ENCODE measurements at places on chromosomes 4 and X.
A peak's percentile ranks its signal among the peaks of the same experiment; 100 is the strongest.

- no peak for DNase-seq
These were observed 202.6 kb downstream of the TLL1 start for GRCh38 chr4:166075599-166075998.

GRCh38 chrX:54423161-54423888 is 16.9 kb upstream of the TSR2 start:
- peak; percentile 22 for DNase-seq

- no peak for DNase-seq
These were observed 59.2 kb downstream of the SLC7A11 start for GRCh38 chr4:138182838-138183426.

DNA sequence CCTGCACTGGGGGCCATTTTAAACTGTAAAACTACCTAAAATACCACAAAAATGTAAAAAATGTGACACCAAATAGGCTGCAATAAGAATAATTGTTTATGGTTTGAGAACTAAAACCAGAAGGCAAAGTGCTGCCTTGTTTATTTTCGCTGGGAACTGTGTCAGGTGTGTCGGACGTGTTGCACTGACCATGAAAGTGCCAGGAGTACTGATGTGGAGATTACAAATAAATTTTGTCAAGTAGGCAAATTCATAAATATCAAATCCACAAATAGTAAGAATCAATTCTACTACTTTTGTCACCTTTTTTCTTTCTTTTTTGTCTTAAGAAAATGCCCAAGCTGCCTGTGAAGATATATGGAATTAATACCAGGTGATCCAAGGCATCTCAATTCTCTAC is 37.7 kb downstream of the PAPSS1 start:
- DNase-seq = no peak

- no peak for DNase-seq
These were observed 77.1 kb upstream of the EPHA5 start for GRCh38 chr4:65747386-65747785.

- DNase-seq = no peak
These were observed 1337.1 kb upstream of the PABPC4L start for GRCh38 chr4:135538698-135539097.

DNA sequence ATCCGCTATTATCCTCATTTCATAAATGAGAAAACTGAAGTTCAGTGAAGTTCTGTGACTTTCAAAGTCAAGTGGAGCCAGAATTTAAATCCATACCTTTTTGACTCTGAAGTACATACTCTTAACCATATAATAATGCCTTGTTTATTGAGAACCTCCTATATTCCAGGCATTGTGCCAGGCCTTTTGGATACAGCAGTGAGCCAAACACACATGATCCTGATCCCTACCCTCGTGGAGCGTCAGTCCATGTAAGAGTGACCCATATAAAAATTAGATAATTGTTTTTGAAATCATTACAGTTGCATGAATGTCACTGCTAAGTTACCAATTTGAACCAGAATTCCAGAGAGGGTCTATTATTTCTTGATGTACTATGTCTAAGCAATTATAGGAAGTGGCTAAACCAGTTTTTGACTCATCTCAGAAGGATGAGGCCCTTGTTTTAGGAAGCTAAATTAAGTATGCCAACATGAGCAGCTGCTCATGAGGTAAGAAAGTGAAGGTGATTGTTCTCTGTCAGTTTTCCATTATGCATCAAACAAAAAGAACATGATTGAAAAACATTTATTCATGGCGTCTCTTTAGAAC is 289.5 kb downstream of the GLUD2 start:
- DNase-seq = no peak

DNA sequence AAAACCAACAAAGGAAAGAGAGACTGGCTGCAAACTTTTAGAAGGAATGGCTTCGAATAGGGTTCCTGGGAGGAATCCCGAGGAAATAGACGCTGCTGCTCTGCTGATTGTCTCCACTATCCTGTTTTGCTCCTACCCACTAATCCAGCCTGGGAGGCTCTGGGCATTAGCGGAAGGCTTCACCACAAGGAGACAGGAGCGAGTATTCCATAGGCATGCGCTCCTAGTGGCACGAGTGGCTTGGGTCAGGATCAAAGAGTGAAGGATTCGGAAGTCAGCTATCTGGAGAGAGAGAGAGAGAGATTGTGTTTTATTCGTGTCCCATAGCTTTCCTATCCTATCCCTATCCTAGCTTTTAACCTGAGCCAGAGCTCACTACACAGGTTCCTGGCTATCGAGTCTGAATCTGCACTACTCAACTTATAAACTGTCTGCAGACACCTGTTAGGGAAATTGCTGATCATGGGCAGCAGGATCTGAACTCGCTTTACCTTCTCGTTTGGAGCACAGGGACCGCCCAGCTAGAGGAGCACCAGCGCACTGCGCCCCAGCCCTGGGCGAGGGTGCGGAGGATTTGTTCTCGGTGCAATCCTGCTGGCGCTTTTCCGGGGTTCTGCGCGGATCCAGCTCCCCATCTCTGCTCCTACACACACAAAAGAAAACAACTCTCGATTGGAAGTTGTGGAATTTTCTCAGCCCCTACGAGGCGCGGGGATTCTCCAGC is 740 bp upstream of the NPY2R start:
- DNase-seq = no peak

- no peak for DNase-seq
These were observed 105.3 kb downstream of the AASDH start for GRCh38 chr4:56282004-56282403.

- DNase-seq = no peak
These were observed 18.3 kb downstream of the ADGRG4 start for GRCh38 chrX:136318895-136319597.

- DNase-seq = no peak
These were observed 29.1 kb upstream of the UTP14A start for GRCh38 chrX:129876771-129877305.

DNA sequence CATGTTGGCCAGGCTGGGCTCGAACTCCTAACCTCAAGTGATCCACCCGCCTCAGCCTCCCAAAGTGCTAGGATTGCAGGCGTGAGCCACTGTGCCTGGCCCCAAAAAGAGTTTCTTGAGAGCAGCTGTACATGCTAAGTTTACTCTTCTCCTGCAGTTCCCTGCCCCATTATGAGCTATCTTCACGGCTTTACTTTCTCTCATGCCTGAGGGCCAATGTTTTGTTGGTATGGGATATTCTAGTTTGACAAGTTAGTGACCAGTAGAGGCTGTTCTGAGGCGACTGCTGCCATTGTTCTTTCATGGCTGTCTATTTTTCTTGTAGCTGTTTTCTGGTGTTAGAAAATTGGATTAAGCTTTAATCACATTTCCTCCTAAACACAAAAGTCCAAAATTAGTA is 78.0 kb upstream of the STX18 start:
- DNase-seq = no peak

DNA sequence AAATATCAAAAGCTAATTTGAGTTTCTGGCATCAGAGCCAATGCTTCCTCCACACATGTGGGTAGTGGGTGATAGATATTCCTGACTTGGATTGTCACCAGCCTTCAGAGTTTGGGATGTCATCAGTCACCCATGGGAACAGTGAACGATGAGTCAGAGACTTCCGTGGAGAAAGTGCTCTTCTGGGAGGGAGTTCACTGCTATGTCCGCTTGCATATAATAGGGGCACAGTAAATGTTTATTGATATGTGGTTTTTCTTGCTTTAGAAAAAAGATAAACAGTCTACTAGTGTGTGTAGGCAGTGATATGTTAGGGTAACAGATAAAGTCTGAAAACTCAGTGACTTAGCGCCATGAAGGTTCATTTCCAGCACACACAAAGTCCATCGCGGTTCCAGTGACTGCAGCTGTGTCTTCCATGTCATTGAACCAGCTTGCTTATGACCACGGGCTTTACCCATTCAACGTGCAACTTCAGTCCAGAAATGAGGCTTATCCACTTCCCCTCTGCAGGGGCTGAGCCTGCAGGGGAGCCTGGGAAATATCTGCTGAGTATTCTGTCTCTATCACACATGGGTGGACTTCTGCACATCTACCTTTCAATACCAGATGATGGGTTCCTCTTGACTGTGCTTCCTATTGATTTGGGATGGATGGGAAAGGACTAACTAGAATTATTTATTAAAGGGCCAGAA is 87.7 kb upstream of the WWC2 start:
- DNase-seq = no peak

Measured in natural killer cell (primary cell).